CD4-positive, alpha-beta T cell treated with Interleukin-2 at 100 ng/mL for 4 hours (primary cell): ENCODE measurements at places on chromosomes 4 and X.
A peak's percentile ranks its signal among the peaks of the same experiment; 100 is the strongest.

- no peak for DNase-seq
Measured at GRCh38 chrX:115112411-115112810, 76.8 kb upstream of the RBMXL3 start.

DNA sequence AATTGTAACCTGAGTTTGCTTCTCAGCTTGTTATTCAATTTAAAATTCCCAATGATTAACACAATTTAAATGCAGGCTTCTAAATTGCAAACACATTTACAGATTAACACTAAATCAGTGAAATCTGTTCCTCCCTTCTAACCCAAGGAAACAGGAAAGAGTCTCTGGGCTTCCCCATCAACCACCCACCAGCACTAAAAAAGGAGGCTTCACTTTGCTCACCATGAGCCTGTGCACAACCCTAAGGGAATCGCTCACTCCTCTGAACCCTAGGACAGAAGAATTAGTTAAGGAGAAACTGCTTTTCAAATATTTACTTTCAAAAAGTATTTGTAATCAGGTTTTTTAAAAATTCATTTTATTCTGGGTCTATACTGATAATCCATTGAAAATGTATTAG lies 155.3 kb downstream of the COL25A1 start:
- DNase-seq = no peak

DNA sequence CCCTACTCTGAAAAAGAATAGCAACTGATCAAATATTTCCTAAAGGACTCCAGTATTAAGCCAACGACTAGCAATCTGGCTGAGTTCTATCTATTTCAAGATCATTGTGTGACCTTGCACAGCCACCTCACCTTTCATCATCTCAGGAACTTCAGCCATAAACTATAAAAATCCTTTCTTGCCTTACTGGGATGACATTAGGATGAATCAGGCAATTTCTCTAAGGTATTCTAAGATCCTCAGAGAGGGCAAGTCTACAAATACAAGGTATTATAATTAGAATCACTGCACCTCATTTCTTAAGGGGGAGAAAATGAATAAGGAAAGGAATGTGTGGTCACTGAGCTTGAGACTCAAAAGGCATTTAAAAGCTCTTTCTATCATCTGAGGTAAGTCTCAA lies 152.6 kb downstream of the GRIA3 start:
- DNase-seq = no peak

DNA sequence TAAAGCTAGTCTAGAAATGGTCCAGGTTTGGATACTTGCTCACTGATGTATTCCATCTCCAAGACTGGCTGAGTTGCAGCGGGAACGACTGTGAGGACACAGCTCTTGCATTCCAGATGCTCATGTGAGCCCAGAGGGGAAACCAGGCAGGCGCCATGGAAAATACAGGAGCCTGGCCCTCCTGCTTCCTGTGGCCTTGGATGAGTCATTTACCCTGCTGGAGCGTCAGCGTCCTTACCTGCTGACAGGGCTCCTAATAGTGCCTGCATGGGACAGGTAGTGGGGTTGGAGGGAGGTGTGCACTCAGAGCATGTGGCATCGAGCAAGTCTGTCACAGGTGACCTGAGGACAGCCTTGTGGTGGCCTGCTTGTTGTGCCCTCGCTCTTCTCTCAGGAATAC lies 69.4 kb downstream of the NSG1 start:
- no peak for DNase-seq

DNA sequence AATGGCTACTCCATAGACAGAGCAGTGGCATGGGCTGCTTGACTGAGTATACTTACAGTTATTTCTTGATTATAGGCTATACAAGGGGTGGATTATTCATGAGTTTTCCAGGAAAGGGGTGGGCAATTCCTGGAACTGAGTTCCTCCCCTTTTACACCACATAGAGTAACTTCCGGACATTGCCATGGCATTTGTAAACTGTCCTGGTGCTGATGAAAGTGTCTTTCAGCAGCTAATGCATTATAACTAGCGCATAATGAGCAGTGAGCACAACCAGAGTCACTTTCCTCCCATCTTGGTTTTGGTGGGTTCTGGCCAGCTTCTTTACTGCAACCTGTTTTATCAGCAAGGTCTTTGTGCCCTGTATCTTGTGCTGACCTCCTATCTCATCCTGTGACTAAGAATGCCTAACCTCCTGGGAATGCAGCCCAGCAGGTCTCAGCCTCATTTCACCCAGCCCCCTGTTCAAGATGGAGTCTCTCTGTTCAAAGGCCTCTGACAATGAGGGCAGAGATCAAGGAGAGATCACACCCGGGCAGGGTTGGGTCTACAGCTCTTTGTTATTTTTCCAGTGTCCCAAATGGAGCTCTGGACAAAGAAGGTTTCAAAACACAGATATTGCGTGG lies 468.4 kb upstream of the PRKX start:
- no peak for DNase-seq

DNA sequence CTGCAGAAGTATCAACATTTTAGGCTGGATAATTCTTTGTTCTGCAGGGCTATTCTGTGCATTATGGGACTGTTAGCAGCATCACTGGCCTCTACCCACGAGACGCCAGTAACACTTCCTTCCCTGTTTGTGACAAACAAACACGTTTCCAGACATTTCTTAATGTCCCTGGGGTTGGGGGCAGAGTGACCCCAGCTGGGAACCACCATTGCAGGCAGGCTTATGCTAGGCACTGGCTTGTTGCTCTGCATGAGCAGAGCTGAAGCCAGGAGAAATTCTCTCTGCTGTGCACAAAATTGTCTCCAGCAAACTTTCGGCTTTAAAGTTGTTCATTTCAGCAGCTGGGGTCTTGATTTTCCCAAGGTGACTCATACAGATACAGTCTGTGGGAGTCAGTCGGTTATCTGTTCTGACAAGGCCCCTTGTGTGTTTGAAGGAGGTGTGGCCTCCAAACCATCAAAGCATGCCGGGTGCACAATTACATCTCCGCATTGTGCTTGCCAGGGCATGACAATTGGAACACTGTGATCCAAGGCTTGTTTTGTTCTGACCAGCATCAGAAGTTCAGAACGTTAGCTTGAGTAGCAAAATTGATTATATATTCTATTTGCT lies 156.4 kb upstream of the BOD1L1 start:
- DNase-seq = no peak

DNA sequence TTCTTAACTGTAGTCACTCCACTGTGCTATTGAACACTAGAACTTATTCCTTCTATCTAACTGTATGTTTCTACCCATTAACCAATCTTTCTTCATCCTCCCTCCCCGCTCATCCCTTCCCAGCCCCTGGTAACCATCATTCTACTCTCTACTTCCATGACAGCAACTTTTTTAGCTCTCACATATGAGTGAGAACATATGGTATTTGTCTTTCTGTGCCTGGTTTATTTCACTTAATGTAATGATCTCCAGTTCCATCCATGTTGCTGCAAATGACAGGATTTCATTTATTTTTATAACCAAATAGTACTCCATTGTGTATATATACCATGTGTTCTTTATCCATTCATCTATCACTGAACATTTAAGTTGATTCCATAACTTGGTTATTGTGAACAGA lies 186.5 kb downstream of the GABRB1 start:
- no peak for DNase-seq

- DNase-seq = no peak
Measured at GRCh38 chr4:108334031-108334430, 165.3 kb upstream of the LEF1 start.

GRCh38 chrX:71619193-71619592 lies 882 bp upstream of the CXCR3 start:
- peak; percentile 55 for DNase-seq

- DNase-seq = no peak
Measured at GRCh38 chr4:127881563-127881864, 821 bp downstream of the PLK4 start.

- no peak for DNase-seq
Measured at GRCh38 chrX:38606821-38607220, 45.5 kb downstream of the TSPAN7 start.

GRCh38 chr4:53376900-53377299 lies 541 bp upstream of the FIP1L1 start:
- DNase-seq = no peak

DNA sequence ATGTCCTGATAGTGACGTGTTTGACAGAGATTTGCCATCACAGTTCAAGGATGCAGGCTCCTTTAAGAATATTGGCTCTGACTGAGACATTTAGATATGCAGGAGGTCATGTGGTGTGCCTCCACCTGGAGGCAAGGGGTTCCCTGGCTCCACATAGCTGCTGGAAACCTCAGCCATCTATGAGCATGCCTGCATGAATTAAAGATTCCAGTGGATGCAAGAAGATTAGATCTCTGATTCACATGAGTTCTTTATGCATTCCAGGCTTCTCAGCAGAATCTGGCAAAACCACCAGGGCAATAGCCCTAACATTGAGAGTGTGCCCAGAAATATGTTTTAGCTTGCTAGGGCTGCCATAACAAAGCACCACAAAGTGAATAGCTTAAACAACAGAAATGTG lies 298.5 kb upstream of the AADAT start:
- DNase-seq = no peak

DNA sequence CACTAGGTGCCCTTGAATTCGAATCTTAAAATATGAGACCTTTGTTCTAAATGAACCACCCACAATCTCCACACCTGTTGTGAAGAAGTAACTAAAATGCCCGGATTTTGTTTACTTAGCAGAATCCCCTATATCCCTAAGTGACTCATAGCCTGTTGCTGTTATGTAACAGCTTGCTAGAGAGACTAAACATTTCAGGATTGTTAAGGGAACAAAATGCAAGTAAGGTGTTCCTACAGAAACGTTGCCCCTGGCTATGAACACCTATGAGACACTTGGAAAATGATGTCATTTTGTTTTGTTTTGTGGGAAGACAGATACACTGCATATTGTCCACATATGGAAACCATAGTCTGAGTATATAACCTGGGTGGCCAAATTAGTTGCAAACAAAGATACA lies 24.2 kb upstream of the MXRA5 start:
- no peak for DNase-seq

DNA sequence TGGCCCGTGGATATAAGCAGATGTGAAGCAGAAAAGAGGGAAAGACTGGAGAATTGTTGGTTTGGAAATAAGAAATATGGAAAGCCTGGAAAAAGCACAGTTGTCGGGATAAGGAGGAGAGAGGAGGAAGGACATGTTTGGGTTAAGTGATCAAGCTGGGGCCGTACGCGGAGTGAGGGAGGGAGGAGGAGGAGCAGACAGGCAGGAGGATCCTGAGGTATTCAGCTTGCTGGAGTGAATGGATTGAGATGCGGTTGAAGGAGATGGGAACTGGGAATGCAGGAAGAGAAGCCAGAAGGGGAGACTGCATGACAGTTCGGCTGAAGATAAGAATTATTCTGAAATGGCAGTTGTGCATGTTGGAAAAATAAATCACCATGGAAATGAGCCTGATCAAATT lies 21.2 kb downstream of the ZFP42 start:
- no peak for DNase-seq

- no peak for DNase-seq
Measured at GRCh38 chr4:186260504-186261448, 5.2 kb upstream of the F11 start.

DNA sequence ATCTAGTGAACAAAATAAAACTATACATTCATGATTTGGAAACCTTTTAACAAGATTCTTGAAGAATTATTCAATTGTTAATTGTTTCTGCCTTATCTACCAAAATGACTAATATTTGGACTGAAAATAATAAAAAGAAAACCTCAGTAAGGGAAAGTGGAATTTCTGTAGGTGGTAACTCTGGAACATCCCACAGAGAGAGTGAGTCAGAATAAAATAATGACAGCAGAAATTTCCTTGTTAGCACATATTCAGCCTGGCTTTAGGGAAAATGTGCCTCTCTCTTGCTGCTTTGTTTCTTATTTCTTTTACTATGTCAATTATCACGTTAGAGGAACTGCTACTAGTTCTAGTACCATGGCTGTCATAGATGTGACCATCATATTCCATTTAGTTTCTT lies 421.5 kb upstream of the GNPDA2 start:
- DNase-seq = no peak

DNA sequence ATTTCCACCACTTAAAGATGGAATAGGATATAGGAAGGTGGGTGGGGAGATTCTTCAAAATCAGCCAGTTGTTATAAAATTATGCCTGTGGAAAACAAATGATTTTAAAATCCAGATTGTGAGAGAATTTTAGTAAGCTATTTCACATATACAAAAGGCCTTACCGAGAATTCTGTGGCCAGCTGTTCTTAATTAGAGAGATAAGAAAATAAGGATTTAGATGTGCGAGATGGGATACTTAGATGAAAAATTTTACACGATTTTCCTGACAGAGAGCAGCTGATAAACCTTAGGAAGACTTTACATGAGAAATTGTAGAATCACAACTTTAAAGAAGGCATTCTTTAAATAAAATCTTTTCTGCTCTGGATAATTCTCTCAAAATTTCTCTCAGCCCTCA lies 94.5 kb upstream of the IQCM start:
- no peak for DNase-seq

- DNase-seq = peak; percentile 44
Measured at GRCh38 chr4:80361329-80361900, 25.9 kb downstream of the CFAP299 start.

- no peak for DNase-seq
Measured at GRCh38 chr4:159029481-159029880, 73.4 kb upstream of the RAPGEF2 start.

DNA sequence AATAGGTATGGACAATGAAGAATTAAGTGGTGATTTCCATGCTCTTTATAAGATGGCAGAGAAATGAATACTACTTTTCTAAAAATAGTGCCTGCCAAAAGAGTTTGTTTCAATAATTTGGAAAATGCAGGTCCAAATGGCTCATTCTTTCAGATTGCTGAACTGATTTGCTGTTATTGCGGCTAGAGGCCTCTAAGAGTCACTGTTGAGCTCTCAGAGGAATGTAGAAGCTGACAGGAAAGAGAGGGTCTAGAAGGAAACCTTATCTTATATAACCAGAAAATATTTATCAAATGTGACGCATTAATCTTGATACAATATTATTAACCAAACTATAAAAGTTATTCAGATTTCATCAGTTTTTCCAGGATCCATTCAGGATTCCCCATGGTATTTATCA lies 65.7 kb upstream of the PAGE1 start:
- peak; percentile 14 for DNase-seq

DNA sequence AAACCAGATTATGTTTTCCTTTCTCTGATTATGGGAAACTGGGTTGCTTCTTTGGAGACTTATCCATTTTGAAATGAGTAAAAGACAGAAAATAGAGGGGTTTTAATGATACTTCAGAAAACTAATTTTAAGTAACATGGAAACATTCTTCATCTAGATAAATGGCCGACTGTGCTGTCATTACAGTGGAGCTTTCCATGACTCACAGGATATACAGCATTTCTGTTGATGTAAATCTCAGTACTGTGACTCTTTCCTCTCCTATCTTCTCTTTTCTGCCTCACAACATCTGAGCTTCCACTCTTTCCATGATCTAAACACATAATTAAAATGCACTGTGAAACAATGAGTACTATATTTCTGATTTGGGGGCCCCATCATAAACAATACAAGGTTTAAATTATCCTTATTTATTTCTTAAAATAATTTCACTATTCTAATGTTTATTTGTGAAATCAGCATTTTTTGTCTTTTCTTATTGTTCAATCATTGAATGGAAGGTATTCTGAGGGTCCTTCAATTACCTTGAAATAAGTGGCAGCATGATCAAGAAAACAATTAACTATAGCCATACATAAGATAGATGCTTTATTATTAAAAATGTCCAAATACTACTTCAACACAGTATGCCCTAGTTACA lies 19.3 kb downstream of the SEC24D start:
- no peak for DNase-seq
